SW480 (cell line): ENCODE measurements at places on chromosomes 11 and 22.

- no peak for DNase-seq
These were observed 95.9 kb upstream of the FGF3 start for GRCh38 chr11:69915151-69915500.

DNA sequence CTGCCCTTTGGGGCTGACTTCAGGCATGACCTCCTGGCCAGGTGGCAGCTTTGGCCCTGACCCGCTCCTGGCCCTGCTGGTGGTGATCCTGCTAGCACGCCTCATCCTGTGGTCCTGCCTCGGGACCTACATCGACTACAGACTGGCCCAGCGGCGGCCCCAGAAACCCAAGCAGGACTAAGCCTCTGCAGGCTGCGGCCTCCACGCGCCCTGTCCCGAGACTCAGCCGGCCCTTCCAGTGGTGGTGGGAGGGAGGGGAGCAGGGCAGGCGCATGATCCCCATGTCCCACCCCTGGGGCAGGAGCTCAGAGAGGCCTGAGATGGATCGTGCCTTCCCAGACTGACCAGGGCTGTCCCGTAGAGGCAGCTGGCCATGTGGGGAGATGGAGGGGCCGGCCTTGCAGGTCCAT is 2.1 kb downstream of the SMIM38 start:
- DNase-seq = no peak

GRCh38 chr11:122344215-122344614 is 228.2 kb upstream of the BLID start:
- DNase-seq = no peak

DNA sequence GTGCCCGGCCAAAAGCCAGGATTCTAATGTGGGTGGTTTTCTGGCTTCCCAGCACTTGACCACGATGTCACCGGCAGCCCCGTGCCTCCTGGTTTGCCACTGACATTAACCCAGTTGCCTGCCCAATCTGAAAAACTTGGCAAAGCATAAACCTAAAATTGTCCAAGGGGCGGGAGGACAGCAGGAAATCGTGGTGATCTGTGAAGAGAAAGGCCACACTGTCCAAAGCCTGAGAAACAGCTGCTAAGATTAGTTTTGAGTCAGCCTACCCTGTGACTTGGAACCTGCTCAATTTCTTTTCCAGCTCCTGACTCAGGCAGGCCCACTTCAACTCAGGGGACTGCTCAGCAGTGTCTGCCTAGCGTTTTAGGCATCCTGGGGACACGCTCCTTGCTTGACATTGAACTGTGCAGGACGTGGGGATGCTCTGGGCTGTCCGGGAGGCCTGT is 8.2 kb upstream of the F2 start:
- no peak for DNase-seq

DNA sequence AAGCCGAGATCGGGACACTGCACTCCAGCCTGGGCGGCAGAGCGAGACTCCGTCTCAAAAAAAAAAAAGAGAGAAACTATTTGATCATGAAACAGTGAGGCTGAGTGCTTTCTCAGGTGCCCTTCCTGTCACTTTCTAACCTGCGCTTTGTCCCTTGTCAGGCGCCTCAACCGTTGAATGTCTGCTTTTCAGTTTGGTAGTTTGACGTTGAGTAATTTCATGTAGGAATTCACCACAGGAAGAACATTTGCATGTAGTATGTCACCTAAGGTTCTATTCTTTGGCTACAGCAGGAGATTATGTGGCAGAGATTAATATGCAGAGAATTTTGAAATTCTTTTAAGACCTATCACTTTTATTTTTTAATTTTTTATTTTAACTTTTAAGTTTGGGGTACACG is 57.2 kb downstream of the PPFIA1 start:
- no peak for DNase-seq

GRCh38 chr11:34976496-34977088 is 60.2 kb downstream of the PDHX start:
- no peak for DNase-seq

GRCh38 chr11:11841723-11842420 is at the start of gene USP47:
Gene USP47, plus strand, starts transcription at chr11:11841972. Its CDS starts 214 bp downstream, at chr11:11842186.
- DNase-seq = peak; percentile 92

DNA sequence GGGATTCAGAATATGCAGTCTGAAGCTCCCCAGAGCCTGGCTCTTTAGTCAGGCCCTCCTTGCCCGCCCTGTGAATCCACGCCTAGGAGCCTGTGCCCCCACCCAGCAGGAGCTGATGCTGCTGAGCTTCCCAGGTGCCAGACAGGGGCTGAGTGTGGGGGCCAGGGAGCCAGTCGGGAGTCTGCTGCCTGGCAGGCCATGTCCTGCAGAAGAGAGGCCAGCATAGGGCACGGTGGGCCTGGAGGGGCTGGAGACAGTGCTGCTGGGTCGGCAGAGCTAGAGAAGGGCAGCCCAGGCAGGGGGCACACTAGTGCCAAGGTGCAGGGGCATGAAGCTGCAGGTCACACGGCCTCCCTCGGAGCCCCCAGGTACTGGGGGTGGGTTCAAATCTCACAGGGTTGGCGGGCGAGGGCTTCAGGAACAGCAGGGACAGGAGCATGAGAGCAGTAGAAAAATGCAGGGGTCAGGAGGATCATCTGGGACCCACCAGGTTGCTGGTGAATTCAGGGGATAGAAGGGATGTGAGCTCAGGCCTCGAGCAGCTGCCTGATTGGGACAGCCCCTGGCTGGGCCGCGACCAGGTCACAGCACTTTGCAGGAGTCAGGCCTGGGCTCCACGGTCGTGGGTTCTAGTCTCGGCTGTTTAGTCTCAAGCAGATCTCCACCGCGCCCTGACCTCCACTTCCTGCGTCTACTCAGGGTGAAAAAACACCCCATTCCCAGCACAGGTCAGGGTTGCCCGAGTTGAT is 4.1 kb upstream of the SEPTIN5 start:
- no peak for DNase-seq

DNA sequence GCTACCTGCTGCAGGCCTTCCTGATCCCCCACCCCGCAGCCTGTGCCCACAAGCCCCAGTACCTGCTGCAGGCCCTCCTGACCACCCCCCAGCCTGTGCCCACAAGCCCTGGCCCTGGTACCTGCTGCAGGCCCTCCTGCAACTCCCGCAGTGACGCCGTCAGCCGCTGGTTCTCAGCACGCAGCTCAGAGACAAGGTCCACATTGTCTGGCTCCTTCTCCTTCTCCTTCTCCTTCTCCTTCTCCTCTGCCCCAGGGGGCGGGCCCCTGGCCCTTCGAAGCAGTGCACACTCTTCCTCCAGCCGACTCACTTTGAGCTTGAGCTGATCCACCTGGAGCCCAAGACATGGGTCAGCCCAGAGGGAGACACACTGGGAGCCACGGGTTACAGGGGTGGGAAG is 9.1 kb downstream of the CARD10 start:
- no peak for DNase-seq

GRCh38 chr22:38012604-38013072 is 28.3 kb upstream of the SOX10 start:
- DNase-seq = no peak

DNA sequence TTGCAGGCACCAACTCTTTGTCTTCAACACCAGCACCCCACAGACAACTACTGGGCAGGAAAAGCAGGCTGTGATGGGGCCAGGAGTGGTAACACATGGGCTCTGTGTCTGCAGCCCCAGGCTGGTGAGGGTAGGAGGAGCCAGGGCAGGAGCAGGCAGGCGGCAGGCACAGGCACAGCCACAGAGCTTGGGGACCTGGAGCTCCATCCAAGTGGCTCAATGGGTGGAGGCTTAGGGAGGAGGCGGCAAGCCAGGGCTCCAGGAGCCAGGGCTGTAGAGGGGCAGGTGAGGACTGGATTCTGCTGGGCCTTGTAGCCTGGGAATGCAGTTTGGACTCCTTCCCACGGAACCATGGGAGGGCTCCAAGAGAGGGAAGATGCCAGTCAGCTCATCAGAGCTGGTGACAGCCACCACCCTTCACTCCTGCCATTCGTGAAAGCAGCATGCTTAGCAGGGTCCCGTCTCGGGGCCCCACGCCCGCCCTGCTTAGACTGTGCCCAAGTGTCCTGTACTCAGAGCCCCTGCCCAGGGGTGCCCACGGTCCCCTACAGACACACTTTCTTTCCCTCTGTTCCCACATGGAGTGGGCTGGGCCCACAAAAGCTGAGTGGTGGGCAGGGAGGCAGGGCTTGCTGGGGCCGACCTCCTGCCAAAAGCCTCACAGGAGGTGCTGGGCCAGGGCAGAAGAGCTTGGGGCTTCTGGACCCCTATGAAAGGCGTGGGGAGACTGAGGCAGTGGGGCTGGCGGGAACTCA is 12.4 kb downstream of the TTC38 start:
- DNase-seq = no peak

- no peak for DNase-seq
These were observed 62.0 kb upstream of the YPEL1 start for GRCh38 chr22:21797444-21798221.

DNA sequence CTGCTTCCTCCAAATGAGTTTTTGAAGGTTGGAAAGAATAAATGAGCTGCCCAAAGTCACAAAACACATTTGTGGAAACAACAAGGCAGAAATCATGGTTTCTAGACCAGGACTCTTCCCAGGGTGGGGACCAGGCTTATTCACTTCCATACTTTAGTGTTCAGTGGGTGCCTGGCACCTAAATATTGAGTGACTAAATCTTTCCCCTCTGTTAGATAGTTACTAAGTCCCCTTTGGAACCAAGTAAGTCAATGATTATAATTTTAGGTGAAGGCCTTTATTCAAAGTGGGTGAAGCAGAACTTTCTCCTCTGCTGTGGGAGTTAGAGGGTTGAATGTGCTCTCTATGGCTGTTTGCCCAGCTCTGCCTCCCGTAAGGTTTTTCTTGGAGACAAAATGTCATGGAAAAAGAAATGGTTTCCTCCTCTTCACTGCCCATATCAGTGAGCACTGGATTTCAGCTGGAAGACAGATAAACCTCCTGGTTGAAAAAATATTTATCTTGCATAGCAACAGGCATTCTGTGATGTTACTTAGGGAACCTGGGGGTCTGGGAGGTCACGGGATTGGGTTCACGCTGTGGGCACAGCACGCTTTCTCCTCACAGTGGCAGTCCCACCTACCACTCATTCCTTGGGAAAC is 117.8 kb downstream of the CCDC81 start:
- no peak for DNase-seq

DNA sequence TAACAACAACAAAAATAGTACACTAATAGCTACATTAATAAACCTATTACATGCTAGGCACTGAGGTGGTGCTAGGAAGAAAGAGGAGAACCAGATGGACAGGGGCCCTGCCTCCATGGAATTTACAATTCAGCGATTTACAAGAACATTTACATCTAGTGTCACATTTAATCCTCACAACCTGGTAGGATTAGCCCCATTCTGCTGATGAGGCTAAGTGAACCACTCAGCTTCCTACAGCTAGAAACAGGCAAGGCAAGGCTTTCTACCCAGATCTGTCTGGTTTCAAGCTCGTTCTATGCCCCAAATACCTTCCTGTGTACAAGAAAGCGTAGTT is 368.4 kb downstream of the BUD13 start:
- DNase-seq = no peak

- peak; percentile 67 for DNase-seq
These were observed 38.5 kb upstream of the FJX1 start for GRCh38 chr11:35579557-35580396.

- peak; percentile 55 for DNase-seq
These were observed 24.8 kb downstream of the APOL1 start for GRCh38 chr22:36277482-36278291.

DNA sequence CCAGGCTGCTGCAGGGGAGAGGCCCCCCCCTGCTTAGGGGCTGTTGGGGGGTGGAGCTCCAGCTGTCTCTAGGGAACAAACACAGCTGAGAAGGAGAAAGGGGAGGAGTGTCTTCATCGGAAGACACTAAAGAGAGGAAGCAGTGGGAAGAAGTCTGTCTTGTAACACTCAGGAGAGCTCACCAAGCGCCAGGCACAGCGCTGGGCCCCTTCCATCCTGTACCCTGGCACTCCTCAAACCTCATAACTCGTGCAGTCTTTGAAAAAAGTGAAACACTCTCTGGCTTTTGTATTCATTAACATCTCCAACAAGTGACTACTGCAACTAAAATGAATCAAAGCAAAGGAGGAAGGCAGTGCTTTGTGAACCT is 67.4 kb upstream of the PRDM11 start:
- DNase-seq = no peak

DNA sequence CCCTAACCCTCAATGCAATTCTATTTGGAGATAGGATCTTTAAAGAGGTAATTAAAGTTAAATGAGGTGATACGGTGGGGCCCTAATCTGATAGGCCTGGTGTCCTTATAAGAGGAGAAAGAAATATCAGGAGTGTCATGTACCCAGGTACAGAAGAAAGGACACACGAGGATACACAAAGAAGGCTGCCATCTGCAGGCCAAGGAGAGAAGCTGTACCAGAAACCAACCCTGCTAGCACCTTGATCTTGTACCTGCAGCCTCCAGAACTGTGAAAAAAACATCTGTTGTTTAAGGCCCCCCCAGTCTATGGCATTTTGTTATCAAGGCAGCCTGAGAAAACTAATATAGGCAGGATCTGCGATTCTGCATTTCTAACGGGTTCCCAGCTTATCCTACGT is 44.2 kb downstream of the FBXO7 start:
- peak; percentile 46 for DNase-seq
